ENCODE measurements at places on chromosomes 4 and X.

DNA sequence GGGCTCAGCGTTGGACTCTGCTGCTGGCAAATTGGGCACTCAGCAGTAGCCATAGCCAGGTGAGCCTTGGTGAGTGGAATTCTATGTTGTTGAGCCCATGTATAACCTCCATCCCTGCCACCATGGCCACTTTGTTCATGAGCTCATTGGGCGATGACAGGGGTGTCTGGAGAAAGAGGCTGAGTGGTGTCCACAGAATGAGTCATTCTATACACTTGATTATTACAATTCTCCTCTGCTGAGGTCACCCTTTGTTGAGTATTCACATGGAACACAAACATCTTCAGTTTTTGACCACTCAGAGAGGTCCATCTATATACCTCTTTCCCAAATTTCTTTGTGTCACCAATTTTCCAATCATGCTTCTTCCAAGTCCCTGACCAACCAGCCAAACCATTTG is 1341.7 kb downstream of the PCDH7 start:
- no peak for DNase-seq

- DNase-seq: no peak
Observed at GRCh38 chr4:109913596-109914241, 1.0 kb downstream of the EGF start.

- no peak for DNase-seq
Observed at GRCh38 chr4:114481856-114482255, 116.8 kb upstream of the UGT8 start.

DNA sequence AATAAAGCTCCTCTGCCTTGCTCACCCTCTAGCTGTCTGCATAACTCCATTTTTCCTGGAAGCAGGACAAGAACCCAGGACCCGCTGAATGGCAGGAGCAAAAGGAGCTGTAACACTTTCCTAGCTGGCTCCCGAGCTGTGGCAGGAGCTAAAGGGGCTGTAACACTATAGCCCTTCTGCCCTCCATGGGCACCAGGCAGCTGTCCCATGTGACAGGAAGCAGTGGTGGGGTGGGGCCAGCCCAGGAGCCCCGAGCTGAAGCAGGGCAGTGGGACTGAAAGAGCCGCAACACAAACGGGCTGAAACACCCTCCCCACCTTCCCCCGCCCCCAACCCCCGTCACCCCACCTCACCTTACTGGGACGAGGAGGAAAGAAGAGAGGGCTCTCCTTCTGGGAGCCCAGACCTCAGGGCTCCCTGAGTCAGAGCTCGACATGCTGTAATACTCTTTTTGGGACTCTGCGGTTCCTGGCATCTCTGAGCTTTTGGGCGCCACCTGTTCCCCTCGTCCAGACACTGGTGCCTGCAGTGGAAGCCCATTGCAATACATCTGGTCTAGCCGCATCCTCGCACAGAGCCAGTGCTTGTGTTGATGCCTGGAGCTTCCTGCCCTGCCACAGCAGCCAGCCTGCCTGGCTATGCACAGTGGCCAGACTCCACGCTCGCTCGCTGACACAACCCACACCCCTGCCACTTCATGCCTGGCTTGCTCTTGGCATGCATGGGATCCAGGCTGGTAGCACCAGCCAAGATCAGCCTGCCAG is 39.4 kb downstream of the PPM1K start:
- DNase-seq: no peak

GRCh38 chrX:129000018-129000417 is 523.3 kb downstream of the SMARCA1 start:
- no peak for DNase-seq

GRCh38 chr4:16652732-16653305 is 245.6 kb downstream of the LDB2 start:
- no peak for DNase-seq

DNA sequence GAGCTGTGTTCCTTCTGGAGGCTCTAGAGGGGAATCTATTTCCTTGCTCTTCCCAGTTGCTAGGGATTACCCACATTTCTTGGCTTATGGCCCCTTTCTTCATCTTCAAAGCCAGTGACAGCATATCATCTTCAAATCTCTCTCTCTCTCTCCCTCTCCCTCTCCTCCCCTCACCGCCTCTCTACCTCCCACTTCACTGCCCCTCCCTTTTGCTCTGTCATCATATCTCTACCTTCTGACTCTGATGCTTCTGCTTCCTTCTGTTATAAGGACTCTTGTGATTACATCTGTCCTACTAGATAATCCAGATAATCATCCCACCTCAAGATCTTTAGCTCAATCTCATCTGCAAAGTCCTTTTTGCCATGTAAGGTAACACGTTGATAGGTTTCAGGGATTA is 93.1 kb upstream of the TEX13D start:
- no peak for DNase-seq

- DNase-seq: no peak
Observed at GRCh38 chr4:119210775-119211174, 1.7 kb upstream of the USP53 start.

DNA sequence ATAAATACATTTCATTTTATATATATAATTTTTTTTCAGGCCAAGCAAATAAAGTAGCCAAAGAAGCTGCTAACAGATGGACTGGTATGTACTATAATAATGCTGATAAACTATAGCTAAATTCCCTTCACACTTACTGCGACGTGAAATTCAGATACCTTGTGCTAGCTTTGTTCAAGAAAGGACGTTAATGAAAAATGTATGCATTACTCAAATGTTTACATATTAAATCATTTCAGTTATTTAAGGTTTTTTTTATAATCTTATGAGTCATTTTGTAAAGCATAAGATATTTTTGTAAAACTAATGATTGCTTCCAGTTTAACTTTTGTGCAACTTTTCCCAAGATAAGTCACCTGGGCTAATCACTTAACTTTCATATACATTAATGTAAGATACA is 57.2 kb upstream of the TMEM131L start:
- no peak for DNase-seq

DNA sequence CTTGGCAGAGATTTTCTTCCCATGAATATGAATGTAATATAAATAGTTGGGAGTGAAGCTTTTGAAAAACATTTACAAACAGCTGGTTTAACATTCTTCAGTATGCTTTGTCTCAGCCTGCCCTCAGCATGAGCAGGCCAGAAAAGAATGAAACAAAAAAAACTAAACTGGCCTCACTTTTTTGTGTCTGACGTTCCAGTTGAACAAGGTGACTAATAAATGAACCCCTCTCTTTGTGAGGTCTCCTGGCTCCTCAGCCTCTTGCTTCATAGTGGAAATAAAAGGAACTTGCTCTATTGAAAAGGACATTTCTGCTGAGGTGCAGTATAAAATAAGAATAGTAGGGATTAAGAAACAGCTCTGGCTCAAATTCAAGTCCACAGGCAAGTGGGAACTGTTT is 9.4 kb downstream of the CHST7 start:
- DNase-seq: no peak

Data from stimulated activated CD4-positive, alpha-beta T cell treated with anti-CD3 and anti-CD28 coated beads, TNF-alpha, amount 100 ng/mL, for 48 hours (primary cell).